HAP-1 (cell line): ENCODE measurements at places on chromosomes 3 and 15.

DNA sequence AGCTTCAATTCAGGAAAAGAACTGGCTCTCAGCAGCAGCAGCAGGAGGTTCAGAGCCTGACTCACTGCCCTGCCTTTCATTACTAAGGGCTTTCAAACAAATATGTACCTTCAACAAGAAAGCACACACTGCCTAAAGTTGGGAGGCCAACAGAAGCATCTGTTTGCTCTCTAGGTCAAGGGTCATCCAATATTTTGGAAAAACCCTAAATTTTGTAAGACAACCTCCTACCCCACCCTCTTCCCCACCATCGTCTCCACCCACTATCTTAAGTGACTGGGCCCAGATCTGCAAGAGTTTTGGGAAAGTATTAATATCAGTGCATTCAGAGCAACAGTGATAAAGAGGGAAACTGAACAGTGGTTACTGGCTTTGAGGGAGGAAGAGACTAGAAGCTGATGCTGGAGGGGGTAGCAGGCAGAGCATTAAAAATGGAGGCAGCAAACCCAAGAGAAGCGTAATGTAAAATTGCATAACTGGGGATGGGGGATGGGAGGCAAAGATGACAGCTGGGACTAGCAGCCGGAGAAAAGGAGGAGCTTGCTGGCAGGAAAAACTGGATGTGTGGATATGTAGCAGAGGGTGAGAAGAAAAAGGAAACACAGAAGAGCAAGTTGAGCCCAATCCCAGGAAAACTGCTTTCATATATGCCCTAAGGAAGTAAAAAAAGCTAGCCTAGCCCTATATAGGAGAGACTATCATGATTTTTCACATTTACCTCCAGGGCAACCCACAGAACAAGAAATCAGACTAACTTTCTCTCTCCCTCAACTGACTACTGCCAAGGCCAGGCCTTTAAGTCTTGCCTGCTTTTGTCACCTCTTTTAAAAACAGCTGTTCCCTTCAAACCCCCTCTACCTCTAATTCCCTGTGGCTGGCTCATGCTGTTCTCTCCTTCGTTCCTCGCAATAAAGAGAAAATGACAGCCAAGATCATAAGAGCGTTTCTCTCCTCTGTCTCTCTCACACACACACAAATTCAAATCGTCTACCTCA, 31.4 kb downstream of the NPTN start:
- DNase-seq: peak; percentile 35

- no peak for DNase-seq
These were observed 83.9 kb upstream of the PROK2 start for GRCh38 chr3:71868876-71869275.

DNA sequence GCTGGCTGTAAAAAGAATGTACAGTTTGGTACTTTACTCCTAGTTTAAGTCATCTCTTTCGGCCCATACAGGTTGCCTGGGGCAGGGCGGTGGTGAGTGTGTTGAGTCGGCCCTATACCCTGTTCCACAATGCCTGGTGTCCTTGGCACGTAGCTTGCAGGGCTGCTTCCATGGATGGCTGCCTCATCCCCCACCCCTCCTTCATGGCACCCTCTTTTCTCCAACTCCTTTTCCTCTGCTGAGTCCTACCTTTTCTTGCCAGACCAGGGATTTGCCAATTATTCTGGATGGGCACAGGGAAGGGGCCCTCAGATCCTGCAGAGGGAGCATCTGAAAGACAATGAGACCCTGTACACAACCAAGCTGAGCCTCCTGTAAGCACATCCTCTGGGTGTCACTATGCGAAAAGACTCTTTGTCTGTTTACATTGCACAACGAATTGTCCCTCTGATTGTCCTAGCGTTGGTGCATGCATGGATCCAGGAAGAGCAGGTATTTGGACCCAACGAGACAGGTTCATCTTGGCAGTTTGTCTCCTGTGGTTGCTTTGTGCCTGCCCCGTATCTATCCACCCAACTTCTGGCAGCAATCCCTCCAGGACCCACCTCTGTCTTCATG, 73.6 kb upstream of the CGNL1 start:
- no peak for DNase-seq

- no peak for DNase-seq
These were observed 81.5 kb upstream of the PRICKLE2 start for GRCh38 chr3:64306745-64307144.

DNA sequence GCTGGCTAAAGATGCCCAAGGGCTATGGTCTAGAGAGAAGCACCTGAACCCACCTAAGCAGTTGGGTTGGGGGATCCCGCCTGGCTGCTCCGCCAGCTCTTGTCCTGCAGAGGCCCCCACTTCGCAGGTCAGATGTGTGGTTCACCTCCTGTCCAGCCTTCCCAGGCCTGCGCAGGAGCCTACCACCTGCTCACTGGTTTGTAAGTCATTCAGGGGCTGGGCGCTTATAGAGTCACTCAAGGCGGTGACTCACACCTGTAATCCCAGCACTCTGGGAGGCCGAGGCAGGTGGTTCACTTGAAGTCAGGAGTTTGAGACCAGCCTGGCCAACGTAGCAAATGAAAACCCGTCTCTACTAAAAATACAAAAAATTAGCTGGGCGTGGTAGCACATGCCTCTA, 3.9 kb upstream of the FURIN start:
- DNase-seq: no peak

- peak; percentile 51 for DNase-seq
These were observed at the start of gene SLC38A3 for GRCh38 chr3:50204804-50205412. Gene SLC38A3, plus strand, starts transcription at chr3:50205271. Its CDS starts 8,929 bp downstream, at chr3:50214200.

GRCh38 chr3:33943277-33943676, 144.8 kb downstream of the PDCD6IP start:
- DNase-seq: no peak

DNA sequence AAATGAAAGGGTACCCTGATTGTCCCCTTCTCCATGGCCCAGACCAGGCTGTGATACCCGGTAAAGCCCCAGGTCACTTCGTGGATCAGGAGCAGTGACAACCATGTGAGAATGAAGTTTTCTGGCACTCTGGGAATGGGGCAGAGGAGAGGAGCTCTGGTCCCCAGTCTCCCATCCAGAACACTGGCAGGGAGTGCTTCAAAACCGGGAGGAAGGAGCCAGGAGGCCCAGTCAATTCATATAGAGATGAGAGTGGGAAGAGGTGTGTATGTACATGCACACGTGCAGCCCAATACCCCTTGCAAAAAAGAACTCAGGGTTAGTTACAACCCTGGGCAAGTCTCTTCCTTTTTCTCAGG, 101.4 kb upstream of the TLE3 start:
- DNase-seq: no peak

- DNase-seq: no peak
These were observed 11.3 kb upstream of the TRAK1 start for GRCh38 chr3:42079701-42080452.

DNA sequence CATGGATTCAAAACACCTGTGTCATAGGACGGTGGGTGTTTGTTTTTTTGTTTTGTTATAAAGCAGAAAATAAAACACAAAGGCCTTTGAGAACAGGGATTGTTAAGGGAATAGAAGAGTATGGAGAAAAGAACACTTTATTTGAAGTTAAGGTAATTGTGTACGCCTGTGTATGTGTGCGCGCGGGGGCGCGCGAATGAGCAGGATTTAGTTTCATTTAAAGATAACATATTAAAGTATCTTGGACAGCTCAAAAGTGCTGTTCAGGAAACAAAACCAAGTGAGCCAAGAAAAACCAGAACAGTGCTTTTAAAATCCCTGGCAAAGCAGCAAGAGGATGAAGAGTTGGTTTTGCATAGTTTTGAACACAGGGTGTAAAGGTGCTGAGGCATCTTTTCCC, 1.9 kb downstream of the CPNE4 start:
- no peak for DNase-seq
